Psoas muscle (tissue), 8 donors: ENCODE measurements at places on chromosomes 7 and 10.

- H3K4me1 ChIP-seq = peaks cover 16% of the 10 kb centered on the region
- no peak overlapping the region for H3K4me3 ChIP-seq
- DNase-seq = no peak
- H3K27ac ChIP-seq = peak overlapping the region; percentile 53
Measured at GRCh38 chr7:74505471-74506324, 52.0 kb downstream of the GTF2IRD1 start.

- DNase-seq = no peak
- H3K4me1 ChIP-seq = no peaks in the 10 kb centered on the region
- H3K4me3 ChIP-seq = no peak overlapping the region
- no peaks in the 10 kb centered on the region for H3K27me3 ChIP-seq
Measured at GRCh38 chr7:42614636-42615035, 297.2 kb downstream of the C7orf25 start.

DNA sequence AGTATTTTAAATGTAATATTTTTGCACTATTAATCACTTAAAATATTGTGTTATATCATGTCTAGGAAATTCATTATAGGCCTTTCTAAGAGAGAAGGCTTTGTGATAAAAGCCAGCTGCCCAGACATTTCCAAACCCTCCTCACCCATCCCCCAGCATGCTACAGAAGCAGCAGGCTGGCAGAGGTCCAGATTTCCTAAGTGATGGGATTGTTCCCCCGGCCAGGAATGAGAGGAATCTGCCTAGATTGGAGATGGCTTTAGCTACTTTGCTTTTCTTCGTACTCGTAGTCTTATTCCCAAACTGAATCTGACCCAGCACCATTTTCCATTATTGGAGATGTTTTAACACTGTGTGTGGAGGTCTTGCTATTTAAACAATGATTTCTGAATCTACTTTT lies 29.4 kb downstream of the CDK14 start:
- H3K4me1 ChIP-seq = peaks cover 9% of the 10 kb centered on the region
- H3K4me3 ChIP-seq = no peak overlapping the region
- H3K36me3 ChIP-seq = no peaks in the 10 kb centered on the region
- H3K27ac ChIP-seq = no peak overlapping the region
- H3K27me3 ChIP-seq = no peaks in the 10 kb centered on the region
- no peak for DNase-seq

DNA sequence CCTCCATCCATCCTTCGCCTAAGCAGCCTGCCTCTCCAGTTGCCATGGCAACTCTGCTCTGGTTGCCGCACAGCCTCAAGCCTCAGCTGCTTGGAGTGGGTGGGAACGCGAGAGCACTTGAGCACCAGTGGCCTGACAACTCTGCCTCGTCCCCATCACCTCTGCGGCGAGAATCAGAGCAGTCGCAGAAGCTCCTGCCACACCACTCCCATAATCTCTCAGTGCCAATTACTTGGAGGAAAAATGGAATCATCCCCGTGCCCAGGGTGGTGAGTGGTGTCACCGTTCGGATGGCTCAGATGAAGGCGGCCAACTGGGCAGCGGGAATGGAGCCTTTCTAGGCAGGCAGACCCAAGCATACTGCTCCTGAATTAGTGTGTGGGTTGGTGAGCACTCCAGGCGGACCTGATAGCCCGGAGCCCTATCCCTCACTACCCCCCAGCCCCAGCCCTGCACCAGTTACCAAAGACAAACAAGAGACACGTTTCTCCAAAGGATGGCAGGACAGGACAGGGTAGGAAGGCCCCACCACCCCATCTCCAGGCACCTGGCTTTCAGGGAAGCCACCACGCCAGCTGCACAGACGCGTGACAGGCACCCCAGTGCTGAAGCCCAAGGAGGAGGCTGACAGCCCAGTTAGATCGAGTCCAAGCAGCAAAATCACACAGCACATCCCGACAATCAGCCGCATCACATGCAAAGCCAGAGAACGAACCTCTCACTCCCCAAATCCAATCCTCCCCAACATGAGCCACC lies 335.4 kb downstream of the PTPRN2 start:
- H3K27me3 ChIP-seq = no peaks in the 10 kb centered on the region
- no peak overlapping the region for H3K4me3 ChIP-seq
- no peaks in the 10 kb centered on the region for H3K36me3 ChIP-seq
- no peaks in the 10 kb centered on the region for H3K4me1 ChIP-seq

DNA sequence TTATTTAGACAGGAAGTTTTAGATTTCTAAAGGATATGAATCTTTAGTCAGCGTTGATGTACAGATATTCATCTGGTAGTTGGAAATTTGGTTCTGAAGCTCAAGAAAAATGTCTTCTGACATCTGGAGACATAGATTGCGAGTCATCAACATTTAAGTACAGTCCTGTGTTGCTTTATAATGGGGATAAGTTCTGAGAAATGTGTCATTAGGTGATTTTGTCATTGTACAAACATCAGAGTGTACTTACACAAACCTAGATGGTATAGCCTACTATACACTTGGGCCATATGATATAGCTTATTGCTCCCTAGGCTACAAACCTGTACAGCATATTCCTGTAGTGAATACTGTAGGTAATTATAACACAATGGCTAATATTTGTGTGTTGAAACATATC lies 49.6 kb upstream of the UBN2 start:
- DNase-seq = no peak
- no peak overlapping the region for H3K27ac ChIP-seq
- no peak overlapping the region for H3K4me3 ChIP-seq
- H3K27me3 ChIP-seq = no peaks in the 10 kb centered on the region
- H3K36me3 ChIP-seq = no peaks in the 10 kb centered on the region

GRCh38 chr10:127402596-127403409 lies 146.3 kb upstream of the NPS start:
- no peak overlapping the region for H3K4me3 ChIP-seq
- H3K27ac ChIP-seq = no peak overlapping the region
- no peaks in the 10 kb centered on the region for H3K27me3 ChIP-seq

DNA sequence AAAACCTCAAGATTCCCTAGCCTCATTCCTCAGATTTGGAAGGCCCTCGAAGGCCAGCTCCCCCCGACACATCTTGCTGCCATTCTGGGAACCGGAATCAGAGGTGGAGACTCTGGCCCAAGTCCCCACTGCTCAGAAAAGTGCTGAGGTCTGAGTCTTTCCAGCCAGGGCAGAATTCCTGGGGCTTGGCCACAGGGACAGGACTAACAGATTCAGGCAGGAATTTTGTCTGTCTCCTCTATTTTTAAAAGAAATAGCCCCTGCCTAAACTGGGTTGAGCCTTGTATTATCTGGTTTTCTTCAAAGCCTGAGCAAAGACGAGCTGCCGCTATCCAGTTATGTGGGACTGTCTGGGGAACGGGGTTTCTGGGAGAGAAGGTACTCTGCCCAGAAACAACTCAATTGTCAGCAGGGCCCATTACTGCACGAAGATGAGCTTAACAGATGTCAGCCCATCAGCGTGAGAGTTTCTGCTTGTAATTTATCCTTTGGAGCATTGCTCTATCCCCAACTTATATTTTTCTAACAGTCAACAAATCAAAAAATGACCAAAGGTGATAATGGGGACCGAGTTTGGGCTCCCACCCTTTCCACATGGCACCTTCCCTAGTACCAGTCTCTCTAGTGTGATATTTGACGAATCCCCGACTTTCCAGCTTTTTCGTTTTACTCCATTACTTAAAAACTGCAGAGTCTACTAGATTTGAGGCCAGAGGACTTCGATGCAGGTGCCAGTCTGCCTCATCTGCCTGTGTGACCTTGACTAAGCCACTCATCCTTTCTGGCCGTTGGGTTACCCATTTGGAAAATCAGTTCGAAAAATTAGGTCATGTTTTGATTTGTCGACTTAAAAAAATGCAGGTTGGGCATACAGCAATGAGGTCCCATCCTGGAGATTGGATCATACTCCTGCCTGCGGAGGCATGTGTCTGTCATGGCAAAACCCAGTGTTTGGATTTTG lies 110.9 kb downstream of the WDR11 start:
- no peak for DNase-seq
- H3K4me1 ChIP-seq = no peaks in the 10 kb centered on the region
- no peaks in the 10 kb centered on the region for H3K36me3 ChIP-seq

GRCh38 chr10:43205681-43206390 lies 61.0 kb downstream of the RASGEF1A start:
- H3K27me3 ChIP-seq = no peaks in the 10 kb centered on the region
- peak; percentile 39 for DNase-seq
- H3K27ac ChIP-seq = no peak overlapping the region
- H3K4me3 ChIP-seq = no peak overlapping the region
- H3K4me1 ChIP-seq = no peaks in the 10 kb centered on the region

GRCh38 chr10:54880996-54881395 lies 80.0 kb upstream of the PCDH15 start:
- no peaks in the 10 kb centered on the region for H3K4me1 ChIP-seq
- H3K4me3 ChIP-seq = no peak overlapping the region
- H3K27ac ChIP-seq = no peak overlapping the region
- H3K27me3 ChIP-seq = no peaks in the 10 kb centered on the region
- H3K36me3 ChIP-seq = no peaks in the 10 kb centered on the region

DNA sequence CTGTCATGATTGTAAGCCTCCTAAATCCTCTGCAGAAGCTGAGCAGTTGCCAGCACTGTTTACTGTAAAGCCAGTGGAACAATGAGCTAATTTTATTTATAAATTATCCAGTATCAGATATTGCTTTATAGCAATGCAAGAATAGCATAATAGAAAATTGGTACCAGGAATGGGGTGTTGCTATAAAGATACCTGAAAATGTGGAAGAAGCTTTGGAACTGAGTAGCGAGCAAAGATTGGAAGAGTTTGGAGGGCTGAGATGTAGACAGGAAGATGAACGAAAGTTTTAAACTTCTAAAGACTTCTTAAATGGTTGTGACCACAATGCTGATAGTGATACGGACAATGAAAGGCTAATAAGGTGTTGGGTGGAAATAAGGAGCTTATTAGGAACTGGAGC lies 917.4 kb upstream of the POT1 start:
- DNase-seq = no peak
- no peak overlapping the region for H3K4me3 ChIP-seq
- H3K36me3 ChIP-seq = no peaks in the 10 kb centered on the region
- no peaks in the 10 kb centered on the region for H3K4me1 ChIP-seq
- H3K27ac ChIP-seq = no peak overlapping the region

GRCh38 chr7:45176091-45176490 lies 18.5 kb downstream of the RAMP3 start:
- H3K27me3 ChIP-seq = peaks cover 3% of the 10 kb centered on the region
- peak; percentile 34 for DNase-seq
- no peak overlapping the region for H3K4me3 ChIP-seq
- H3K27ac ChIP-seq = no peak overlapping the region
- H3K4me1 ChIP-seq = no peaks in the 10 kb centered on the region

GRCh38 chr10:22606164-22606614 lies 108.2 kb downstream of the PIP4K2A start:
- no peaks in the 10 kb centered on the region for H3K4me1 ChIP-seq
- no peak for DNase-seq
- H3K27ac ChIP-seq = no peak overlapping the region

GRCh38 chr7:103752995-103753394 lies 236.5 kb downstream of the RELN start:
- no peak overlapping the region for H3K27ac ChIP-seq
- DNase-seq = no peak
- no peak overlapping the region for H3K4me3 ChIP-seq
- no peaks in the 10 kb centered on the region for H3K4me1 ChIP-seq
